ENCODE measurements at places on chromosomes 12 and 14.

- no peak for DNase-seq
Observed at GRCh38 chr12:77102691-77103090, 37.3 kb upstream of the E2F7 start.

GRCh38 chr14:104274806-104275205, 136.4 kb downstream of the KIF26A start:
- no peak for DNase-seq

DNA sequence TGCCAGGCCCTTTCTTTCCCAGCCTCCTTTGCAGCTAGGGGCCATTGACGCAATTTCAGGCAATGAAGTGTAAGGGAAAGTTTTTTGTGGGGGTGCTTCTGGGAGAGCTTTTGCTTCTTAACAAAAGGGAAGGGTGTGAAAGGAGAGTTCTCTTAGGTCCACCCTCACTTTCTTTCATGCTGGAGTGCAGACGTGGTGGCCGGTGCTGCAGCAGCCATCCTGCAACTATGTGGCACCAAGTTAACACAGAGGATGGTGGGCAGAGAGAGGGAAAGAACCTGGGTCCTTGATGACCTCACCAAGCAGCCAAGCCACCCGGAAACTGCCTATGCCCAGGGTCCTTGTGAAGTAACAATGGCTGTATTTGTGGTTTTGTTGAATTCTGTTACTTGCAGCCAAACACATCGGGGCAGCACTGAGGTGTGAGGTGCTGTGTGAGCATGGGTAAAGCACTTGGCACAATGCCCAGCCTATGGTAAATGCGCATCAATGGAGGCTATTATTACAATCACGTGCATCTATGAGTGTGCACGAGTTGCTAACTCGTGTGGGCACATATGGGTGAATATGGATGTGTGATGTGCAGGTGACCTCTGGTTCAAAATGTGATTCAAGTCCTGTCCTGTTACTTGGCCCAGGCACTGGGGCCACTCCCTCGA, 122.6 kb downstream of the CALM1 start:
- peak; percentile 25 for DNase-seq

- DNase-seq: peak; percentile 58
Observed at GRCh38 chr12:49706351-49707127, 666 bp downstream of the FMNL3 start.

- DNase-seq: no peak
Observed at GRCh38 chr12:121849665-121850064, 9.0 kb downstream of the HPD start.

DNA sequence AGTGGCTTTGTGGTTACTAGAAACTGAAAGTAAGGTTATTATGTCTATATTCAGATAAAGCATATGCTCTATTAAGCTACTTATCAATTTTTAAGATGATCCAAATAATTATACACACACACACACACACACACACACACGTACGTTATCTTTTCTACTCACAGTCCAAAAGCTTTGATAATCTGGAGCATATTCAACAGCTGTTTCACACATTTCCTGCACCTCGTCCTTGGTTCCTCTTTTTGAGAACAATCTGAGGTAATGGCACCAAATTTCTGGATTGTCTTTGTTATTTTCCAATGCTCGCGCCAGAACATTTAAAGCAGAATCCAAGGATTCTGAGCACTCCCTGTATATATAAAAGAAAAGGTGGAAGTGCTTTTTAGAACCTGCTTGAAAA, 37.5 kb downstream of the ZFC3H1 start:
- no peak for DNase-seq

GRCh38 chr14:62289471-62289870, 527.3 kb downstream of the SNAPC1 start:
- DNase-seq: no peak

All from aorta (tissue), 5 donors.